ENCODE measurements at places on chromosomes 5 and 9.

DNA sequence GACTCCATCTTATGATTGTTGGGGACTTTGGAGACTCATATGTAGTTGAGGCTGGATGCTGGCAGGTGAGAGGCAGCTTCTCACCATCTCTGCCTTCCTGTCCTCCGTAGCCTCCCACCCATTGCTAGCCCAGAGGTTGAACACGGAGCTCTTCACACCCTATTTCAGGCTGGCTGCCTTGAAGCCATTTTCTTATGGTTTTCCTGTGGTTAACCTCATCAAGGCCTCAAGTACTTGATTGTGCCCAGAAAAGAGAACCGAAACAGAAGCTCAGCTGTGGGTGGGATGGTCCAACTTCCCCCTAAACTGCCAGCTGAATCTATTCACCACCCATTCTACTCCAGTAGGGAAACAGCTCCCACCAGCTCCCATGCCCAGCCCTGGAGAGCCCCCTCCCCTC is 102.9 kb downstream of the LIFR start:
- no peak for DNase-seq

GRCh38 chr5:139746691-139747582 is 48.7 kb upstream of the PSD2 start:
- no peak for DNase-seq

DNA sequence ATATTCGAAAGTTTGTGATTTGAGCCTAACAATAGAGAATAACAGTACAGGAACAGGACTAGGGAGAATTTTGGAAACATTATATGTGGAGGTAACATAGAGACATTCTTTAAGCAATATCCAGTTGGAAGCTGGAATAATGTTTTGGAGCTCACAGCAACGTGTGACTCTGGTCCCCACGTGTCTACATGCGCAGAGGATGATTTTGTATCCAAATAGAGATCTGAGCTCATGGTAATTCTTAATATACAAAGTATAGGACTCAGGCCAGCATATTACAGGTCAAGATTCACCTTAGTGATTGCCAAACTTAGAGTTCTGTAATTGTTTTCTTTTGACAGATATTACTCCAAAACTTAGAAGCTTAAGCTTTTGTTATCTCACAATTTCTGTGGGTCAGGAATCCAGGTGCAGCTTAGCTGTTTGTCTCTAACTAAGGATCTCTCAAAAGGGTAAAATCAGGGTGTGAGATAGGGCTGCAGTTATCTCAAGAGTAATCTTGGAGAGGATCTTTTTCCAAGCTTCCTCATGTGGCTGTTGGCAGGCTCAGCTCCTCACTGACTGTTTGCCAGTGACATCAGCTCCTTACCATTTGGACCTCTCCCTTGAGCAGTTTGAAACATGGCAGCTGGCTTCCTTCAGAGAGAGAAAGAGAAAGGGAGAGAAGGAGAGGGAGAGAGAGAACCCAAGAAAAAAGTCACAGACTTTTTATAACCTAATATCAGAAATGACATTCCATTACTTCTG is 272.0 kb upstream of the ZNF462 start:
- no peak for DNase-seq

GRCh38 chr9:90697808-90698207 is 55.2 kb upstream of the DIRAS2 start:
- no peak for DNase-seq

DNA sequence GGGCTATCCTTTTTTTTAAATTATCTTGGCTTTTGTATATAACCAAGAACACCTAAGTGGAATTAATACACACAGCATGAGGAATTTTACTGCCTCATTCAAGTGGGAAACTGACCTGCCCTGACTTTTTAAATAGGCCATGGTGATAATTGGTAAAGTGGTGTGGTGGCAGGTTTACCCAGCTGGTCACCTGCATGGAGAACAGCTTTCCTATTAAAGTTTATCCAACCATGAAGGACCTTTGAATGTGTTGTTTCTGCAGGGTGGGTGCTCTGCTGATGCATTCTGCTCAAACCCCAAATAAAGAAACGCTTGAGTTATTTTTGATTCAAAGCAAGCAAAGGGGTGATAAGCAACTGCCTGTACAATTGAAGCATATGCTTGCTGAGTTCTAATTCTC is 261.0 kb upstream of the GRIN3A start:
- DNase-seq, result no peak

- DNase-seq, result no peak
These were observed 15.7 kb downstream of the PTPN3 start for GRCh38 chr9:109482391-109482916.

GRCh38 chr9:89010056-89010455 is 18.8 kb downstream of the S1PR3 start:
- DNase-seq, result no peak

- peak; percentile 35 for DNase-seq
These were observed 3.2 kb upstream of the ANXA1 start for GRCh38 chr9:73148447-73148937.

- peak; percentile 47 for DNase-seq
These were observed 133.1 kb downstream of the GABBR2 start for GRCh38 chr9:98575379-98576346.

DNA sequence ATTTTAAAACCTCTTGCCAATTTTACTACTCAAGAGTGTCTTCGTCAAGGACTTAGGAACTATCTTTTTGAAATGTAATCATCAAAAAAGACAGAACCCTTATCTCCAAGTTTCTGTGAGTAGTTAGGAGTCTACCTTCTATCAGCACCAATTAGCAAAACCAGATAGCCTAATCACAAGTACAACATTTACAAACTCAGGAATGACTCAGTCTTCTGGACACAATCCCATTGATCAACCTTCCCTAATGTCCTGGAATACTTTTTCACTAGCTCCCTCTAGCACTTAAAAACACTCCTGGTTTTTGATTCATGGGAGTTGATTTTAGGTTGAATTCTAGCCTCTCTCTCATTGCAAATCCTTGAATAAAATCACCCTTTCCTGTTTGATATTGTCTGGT is 680.7 kb downstream of the PRR16 start:
- DNase-seq, result no peak

GRCh38 chr9:81242866-81243265 is 446.5 kb downstream of the TLE1 start:
- no peak for DNase-seq

DNA sequence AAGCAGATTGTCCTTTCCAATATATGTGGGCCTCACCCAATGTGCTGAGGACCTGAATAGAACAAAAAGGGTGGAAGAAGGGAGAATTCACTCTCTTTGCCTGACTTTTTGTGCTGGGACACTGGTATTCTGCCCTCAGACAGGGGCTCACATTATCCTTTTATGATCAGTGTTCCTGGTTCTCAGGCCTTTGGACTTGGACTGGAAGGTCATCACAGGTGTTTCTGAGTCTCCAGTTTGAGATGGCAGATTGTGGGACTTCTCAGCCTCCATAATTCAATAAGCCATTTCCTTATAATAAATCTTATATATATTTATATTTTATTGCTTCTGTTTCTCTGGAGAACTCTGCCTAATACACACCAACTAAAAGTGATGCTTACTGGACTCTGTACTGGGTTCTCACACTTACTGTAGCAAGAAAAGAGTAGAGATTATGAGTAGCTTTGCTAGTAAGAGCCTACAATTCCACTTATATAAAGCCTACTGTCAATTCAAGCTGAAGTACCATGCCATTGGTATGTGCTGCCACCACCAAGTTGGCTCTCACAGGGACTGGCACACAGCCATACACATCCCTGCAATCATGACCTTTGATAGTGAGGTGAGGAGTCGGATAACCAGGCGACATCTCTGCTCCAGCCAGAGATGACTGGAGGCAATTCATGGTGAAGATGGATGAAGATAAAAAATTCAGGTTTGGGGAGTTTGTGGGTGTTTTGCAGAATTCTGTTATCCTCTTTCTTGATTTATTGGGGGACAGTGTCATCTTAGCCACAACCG is 130.7 kb upstream of the NR3C1 start:
- no peak for DNase-seq

DNA sequence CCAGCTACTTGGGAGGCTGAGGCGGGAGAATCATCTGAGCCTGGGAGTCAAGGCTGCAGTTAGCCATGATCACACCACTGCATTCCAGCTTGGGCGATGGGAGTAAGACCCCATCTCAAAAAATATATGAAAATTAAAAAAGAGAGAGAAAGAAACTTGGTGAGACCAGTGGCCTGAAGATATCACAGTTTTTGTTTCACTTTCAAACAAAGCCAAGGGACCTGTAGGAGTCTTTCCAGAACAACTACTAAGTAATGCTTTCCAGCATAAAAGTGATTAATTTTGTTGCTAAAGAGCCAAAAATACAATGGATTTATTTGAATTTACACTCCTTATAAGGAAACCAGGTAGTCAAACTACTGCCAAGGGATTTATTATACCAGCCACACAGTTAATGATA is 23.5 kb downstream of the GKAP1 start:
- DNase-seq, result no peak

DNA sequence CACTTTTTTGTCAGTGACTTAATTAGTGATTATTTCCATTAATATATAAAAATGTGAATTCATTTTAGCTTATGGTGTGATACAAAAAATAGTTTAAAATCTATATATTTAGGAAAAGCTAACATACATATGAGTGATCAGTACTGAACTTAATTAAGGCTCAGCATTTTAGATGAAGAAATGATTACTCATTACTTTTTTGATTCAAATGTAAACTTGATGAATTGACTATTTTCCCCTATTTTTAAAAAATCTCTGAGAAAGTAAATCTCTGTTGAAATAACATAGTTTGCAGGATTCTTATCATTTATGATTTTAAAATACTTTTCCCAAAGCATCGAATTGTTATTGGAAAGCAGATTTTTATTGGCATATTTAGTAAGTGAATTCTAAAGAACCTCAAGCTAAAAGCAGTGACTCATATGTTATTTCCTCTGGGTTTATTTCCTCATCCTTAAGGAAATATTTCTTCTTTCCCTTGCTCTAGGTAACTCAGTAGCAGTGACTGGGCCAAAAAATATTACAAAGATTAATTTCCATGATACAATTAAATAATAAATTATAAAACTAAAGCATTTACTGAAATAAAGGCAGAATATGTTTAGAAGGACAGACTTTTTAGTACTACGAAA is 290.6 kb downstream of the FER start:
- peak; percentile 6 for DNase-seq

GRCh38 chr5:180332051-180332517 is 21.1 kb downstream of the GFPT2 start:
- no peak for DNase-seq

GRCh38 chr5:36593867-36594266 is 12.5 kb upstream of the SLC1A3 start:
- no peak for DNase-seq

DNA sequence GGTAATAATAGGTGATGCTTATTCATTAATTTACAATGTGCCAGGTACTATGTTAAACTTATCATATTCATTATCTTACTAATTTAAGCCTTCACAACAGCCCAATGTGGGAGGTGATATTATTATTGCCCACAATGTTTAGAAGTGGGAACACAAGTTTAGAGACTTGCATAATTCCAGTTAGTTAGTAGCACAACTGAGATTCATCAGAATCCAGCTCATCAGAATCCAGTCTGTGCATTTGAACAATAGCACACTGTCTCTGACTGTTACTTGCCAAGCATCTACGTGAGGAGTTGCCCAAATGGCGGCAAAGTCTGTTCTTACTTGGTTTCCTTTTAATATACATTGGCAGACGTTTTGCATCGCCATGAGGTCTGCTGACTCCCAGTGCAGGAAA is 110.9 kb upstream of the BASP1 start:
- no peak for DNase-seq

- DNase-seq, result no peak
These were observed 116.5 kb downstream of the DOCK8 start for GRCh38 chr9:331197-331596.

DNA sequence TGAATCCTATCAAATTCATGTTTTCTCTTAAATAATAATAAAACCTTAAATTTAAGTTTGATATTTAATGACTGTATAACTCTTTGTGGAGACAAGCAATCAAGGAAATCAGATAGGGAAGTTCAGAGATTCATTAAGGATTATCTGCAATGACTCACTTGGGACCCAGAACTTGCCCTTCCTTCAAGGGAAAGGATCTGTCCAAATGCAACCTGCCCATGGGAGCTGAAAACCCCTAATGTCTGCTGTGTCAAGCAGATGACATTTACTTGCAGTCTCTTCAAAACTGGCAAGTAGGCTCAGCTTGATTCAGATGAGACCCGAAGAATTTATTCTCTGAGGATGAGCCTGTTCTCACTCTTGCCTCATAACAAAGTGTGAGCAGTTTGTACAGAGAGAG is 1577.6 kb downstream of the EFNA5 start:
- no peak for DNase-seq

GRCh38 chr5:79878721-79879336 is 112.2 kb downstream of the MTX3 start:
- DNase-seq, result no peak

DNA sequence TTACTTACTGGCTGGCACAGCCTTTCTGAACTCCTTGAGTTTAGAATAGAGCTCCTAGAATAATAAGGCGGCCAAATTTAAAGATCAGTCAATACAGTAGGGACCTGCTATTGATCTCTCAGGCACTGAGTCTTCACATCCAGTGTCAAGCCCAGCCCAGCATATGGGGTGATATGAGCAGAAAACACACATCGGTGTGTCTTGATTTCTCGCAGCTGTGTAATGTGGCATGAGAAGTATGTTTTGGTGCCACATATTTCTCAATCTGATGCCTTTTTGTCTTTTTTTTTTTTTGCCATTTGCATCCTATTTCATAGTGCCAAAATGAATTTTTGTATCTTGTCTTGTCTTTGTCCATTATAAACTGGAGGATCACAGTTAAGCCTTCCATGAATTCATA is 51.4 kb upstream of the FSD1L start:
- no peak for DNase-seq

DNA sequence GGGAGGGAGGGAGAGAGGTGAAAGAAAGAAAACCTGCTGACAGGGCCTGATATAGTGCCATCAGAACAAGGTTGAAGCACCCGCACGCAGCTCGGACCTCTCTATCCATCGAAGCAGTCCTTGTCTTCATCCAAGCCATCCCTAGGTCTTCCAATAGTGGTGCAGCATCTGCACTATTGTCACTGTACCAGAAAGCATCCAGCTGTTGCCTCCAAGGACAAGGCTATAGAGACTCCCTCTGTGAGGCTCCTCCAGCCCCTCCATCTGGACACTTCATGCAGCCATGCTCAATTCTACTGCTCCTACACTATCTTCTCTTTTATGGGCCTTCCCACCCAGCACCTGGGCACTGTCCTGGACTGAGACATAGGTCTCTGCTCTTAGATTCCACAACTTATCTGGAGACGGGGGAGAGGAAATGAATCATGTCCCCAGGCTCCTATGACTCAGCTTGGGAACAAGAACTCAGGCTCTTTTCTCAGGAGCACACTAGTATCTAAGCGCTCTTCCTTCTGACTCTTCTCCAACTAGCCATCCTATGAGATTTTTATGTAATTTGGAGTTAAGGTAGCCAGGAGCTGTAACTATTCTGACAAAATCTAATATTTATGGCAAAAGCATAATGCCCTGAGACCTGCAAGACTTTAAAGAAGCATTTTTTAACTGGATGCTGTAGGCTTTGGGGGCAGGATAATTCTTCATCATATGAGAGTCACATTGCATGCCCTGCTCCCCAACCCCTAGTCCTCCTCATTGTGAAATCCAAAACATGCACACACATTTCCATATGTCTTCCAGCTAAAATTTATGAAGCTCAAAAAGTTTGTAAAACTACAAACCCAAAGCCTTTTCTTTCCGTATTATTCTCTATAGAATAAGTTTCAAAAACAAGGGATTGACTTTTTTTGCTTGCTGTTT is 446.8 kb downstream of the CCDC171 start:
- peak; percentile 89 for DNase-seq

- DNase-seq, result no peak
These were observed 196.1 kb downstream of the PAPPA start for GRCh38 chr9:116349684-116350083.

GRCh38 chr5:116274251-116274650 is 189.4 kb downstream of the COMMD10 start:
- DNase-seq, result no peak
